ENCODE measurements at places on chromosomes 5 and 9. TPM values are rescaled to one million over a fixed set of nuclear protein-coding genes. Genes with fewer than 3 reads are reported as not detected.

LHX3 gene
- polyA plus RNA-seq, result 0.28 TPM

AFAP1L1 gene
- 78.1 TPM for polyA plus RNA-seq

C5orf63 gene
- 5.3 TPM for polyA plus RNA-seq

ADGRV1 gene
- 0.74 TPM for polyA plus RNA-seq
